HCT116 (cell line): ENCODE measurements at places on chromosomes 6 and 20. TPM values are rescaled to one million over a fixed set of nuclear protein-coding genes. Genes with fewer than 3 reads are reported as not detected.

DNA sequence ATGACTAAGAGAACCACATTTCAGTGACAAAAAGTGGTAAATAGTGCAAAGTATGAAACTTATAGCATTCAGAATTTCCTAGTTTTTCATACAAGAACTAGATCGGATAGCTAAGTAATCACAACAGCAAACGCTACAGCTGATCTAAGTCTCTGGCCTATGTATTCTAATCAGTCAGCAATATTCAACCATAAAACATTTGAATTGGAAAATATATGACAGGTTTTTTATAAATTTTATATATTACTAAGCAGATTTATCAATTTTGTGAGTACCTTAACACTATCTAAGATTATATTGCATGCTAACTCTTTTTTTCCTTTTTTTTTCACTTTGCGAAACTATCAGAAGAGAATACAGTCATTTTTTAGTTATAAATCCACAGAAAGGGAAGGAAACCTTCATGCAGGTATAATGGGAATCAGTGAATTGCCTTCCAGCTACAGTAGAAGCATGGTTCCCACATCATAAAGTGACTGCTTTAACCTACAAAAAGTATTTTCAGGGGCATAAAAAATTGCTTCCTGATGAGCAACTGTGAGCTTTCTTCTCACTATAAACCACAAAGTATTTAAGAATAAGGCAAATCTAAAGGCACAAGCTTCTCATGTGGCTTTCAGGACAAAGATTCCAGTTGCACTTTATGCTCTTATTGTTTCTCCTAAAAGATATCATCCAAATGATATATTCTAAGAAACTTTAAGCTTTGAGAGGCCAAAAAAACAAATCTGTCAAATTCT lies 74.0 kb upstream of the GJE1 start:
- H3K36me3 ChIP-seq = no peaks in the 10 kb centered on the region
- no peaks in the 10 kb centered on the region for H3K4me1 ChIP-seq
- DNase-seq = no peak

GRCh38 chr6:21665110-21665391 lies 71.5 kb downstream of the SOX4 start:
- no peak overlapping the region for H3K27ac ChIP-seq
- no peak overlapping the region for H3K4me3 ChIP-seq
- no peak for DNase-seq
- peaks cover 9% of the 10 kb centered on the region; the same call in 1 of the 2 replicates for H3K4me1 ChIP-seq
- H3K36me3 ChIP-seq = no peaks in the 10 kb centered on the region

Gene GRIK2
- total RNA-seq = 0.64 TPM

DNA sequence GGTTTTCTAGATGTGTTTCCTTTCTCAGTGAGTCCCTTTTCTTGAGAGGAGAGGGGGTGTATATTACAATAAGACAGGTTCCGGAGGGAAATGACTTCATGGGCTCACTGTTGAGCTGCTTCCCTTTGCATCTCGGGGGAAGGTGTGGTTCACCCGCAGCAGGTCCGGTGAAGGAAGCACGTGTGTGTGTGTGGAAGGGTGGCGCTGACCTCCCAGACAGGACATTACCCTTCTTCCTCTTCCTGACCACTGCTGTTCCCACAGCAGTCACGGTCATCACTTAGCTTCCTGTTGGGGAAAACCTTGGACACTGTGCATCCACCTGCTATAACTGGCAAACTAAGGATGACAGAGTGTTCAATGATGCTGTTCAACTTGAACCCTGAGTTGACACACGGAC lies 83.6 kb downstream of the PLEKHG1 start:
- no peaks in the 10 kb centered on the region for H3K27me3 ChIP-seq
- no peak overlapping the region for H3K4me3 ChIP-seq
- H3K27ac ChIP-seq = no peak overlapping the region
- no peaks in the 10 kb centered on the region for H3K36me3 ChIP-seq
- H3K4me1 ChIP-seq = no peaks in the 10 kb centered on the region
- DNase-seq = no peak

DNA sequence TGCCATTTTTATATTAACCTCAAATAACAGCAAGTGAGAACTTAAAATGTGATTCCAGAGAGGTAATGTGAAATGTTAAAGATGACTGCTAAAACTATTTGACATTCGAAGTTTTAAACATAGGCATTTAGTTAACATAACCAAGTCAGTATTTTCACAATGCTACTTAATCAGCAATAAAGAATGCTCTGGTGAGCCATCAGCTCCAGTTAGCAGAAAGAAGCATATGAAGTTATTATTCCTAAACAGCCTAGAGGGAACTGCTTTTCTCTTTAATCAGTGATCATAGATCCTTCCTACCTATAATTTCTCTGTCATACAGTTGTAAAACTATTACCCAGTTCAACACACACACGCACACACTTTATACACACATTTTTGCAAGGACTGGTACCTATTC lies 60.1 kb downstream of the MMS22L start:
- no peaks in the 10 kb centered on the region for H3K27me3 ChIP-seq
- no peak overlapping the region for H3K4me3 ChIP-seq
- no peak for DNase-seq
- no peaks in the 10 kb centered on the region for H3K4me1 ChIP-seq
- H3K27ac ChIP-seq = no peak overlapping the region

DNA sequence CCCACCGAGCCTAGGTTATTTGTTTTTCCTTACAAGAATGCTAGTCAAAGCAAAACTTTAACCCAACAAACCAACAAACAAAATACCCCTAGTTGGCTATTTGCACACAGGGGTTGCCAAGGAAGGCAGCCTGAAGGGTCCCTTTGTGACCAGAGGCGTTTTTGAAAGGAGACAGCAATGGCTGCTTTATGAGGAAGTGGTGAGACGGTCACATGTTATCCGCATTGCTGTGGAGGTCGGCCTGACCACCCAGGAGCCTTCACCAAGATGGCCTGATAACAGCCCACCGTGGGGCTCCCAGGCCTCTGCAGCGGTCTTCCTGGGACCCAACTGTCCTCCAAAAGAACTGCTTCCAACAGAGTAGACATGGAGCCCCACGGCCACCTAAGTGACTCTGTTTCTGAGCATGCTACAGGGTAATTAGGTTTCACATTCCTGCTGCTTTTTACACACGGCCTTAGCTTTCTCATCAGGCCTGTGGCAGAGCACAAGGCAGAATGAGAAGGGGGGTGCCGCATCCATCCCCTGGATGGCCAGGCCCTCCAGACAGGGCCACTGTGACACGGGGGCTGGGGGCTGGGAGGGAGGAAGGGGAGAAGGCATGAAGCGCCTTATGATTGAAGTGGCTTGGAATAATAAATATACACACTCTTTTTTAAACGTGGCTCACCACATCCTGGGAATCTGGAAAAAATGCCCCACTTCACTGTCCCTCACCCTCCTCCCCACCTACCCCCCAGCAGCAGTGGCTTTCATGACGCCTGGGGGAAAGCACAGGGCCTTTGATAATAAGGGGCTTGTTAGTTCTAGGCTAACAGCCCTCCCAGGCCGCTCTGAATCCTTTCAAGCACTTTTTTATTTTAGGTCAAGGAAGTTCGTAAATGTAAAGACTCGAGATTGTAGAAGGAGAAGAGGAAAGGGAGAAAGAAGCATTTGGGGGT lies 86.0 kb downstream of the CLIC5 start:
- no peak overlapping the region for H3K4me3 ChIP-seq
- H3K4me1 ChIP-seq = no peaks in the 10 kb centered on the region
- H3K36me3 ChIP-seq = no peaks in the 10 kb centered on the region
- H3K27ac ChIP-seq = no peak overlapping the region
- DNase-seq = no peak
- no peaks in the 10 kb centered on the region for H3K27me3 ChIP-seq

Gene SLC17A4
- total RNA-seq = not detected

DNA sequence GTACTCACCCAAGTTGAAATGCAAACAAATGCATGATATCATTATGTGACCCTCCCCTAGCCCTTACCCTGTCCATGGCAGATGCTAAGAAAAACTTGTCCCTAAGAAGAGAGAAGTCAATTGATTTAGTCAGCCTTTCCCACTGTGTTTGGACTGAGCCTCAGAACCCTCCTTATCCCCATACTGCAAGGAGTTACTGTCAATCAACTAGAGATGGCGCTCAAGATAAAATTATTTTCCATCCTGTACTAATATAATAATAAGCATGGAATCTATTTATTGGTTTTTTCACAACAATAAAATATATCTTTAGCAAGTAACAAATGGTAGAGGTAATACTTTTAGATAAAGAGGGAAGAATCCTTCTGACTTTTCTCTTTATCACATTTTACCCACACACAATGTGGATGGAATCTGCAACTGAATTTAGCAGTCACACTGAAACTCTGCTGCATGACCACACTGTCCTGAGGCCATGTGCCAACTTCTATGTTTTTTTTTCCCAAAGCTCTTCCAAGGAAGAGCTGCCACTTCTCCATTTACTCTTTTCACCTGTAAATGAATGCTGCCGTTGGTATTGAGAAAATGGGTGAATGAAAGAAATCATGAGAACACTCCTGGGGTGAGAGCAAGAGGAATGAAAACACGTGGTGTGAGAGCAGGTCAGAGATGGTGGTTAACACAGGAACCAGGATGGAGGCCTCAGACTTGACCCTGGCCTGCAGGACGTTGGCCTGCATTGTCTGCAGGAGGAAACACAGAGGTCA lies 10.5 kb downstream of the NT5E start:
- H3K36me3 ChIP-seq = no peaks in the 10 kb centered on the region
- H3K27ac ChIP-seq = no peak overlapping the region
- peaks cover 100% of the 10 kb centered on the region for H3K4me1 ChIP-seq
- no peak overlapping the region for H3K4me3 ChIP-seq

Gene CAPN11
- total RNA-seq = not detected

Gene CCN2
- 3.1 TPM for total RNA-seq

Gene TPX2
- 163 TPM for total RNA-seq

Gene ZNF831
- total RNA-seq = 0.15 TPM

DNA sequence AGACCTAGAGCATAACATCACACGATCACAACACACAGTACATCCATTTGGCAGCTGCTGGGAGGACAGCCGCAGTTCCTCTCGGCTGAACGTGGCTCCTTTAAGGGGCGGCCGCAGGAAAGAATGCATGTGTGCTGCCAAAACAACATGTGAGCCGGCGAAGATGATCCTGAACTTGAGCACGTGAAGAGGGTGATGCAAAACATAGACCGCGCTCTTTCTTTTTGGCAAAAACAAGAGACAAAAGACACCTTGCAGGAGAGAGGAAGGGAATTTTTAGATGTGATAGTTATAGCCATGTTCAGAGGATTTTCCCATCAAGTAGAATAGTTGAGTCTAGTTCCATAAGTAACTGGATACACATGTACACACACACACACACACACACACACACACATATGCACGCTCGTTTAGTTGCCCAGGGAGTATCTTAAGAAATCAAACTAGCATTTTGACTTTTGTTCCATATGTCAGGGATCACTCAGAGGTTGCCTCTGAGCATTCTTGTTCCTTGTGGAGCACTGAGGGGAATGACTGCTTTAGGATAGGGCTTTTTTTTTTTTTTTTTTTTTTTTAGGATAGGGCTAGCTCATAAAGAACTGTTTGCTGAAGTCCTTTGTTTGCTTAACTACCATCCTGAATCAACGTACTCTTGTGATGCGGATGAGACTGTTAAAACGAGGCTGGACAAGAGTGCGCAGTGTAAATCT lies 21.7 kb upstream of the RANBP9 start:
- no peaks in the 10 kb centered on the region for H3K27me3 ChIP-seq
- no peak for DNase-seq
- no peaks in the 10 kb centered on the region for H3K36me3 ChIP-seq
- H3K27ac ChIP-seq = no peak overlapping the region

- H3K4me1 ChIP-seq = no peaks in the 10 kb centered on the region
- no peak overlapping the region for H3K27ac ChIP-seq
- no peaks in the 10 kb centered on the region for H3K36me3 ChIP-seq
- no peak overlapping the region for H3K4me3 ChIP-seq
Measured at GRCh38 chr6:138514860-138515540, 15.7 kb upstream of the NHSL1 start.

Gene PNRC1
- 66.8 TPM for total RNA-seq

DNA sequence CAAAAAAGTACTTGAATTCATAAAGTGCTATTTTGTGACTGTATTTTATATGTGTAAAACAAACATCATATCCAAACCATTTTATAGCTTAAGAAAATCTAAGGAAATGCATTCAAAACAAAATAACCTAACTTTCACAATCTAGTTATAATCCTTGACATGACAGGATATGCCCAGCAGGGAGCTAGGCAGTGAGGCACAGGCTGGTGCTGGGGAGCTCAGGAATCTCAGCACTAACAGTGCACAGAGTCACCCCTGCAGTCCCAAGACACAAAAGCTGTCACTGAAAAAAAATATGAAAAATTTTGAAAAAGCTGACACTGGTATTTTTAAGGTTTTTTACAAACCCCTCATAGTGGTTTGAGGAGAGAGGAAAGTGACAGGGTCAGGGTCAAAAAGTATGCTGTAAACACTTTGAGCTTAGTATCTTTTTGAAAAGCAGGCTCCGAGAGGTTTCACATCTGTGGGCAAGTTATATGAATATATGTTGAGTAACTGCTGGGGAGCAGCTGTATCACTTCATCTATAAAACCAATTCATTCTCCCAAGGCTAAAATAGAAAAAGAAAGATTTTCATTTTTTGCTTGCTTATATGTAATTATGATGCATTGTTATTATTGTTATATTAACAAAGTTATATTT lies 24.1 kb downstream of the LGSN start:
- no peak for DNase-seq
- no peaks in the 10 kb centered on the region for H3K4me1 ChIP-seq
- no peaks in the 10 kb centered on the region for H3K27me3 ChIP-seq
- H3K4me3 ChIP-seq = no peak overlapping the region

GRCh38 chr20:17916433-17916891 lies 52.1 kb downstream of the SNX5 start:
- no peak overlapping the region for H3K27ac ChIP-seq
- H3K36me3 ChIP-seq = no peaks in the 10 kb centered on the region
- DNase-seq = no peak
- no peak overlapping the region for H3K4me3 ChIP-seq

DNA sequence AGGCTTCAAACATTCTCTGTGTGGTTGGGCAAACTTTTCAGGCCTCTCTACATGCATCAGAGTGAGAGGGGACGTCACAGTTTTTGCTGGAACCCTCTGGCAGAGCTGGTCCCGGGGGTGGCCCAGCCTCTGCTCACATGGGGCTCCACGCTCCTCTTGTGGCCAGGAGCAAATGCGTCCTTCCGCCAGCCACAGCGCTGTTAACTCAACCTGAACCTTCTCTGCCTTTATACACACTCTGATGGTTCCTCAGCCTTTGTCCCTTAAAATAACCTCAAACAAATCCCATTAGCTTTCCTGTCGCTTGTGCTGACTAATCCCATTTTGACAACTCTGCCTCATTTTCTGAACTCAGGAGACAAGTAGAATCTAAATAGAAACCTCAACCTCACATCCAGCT lies 39.4 kb upstream of the TGM6 start:
- no peak for DNase-seq
- no peak overlapping the region for H3K27ac ChIP-seq
- no peaks in the 10 kb centered on the region for H3K27me3 ChIP-seq
- no peaks in the 10 kb centered on the region for H3K4me1 ChIP-seq
- no peak overlapping the region for H3K4me3 ChIP-seq

Gene TMEM14C
- total RNA-seq = 84.7 TPM

- H3K27ac ChIP-seq = no peak overlapping the region
- peaks cover 49% of the 10 kb centered on the region for H3K27me3 ChIP-seq
- DNase-seq = no peak
- H3K36me3 ChIP-seq = no peaks in the 10 kb centered on the region
Measured at GRCh38 chr6:124800222-124800621, 162.0 kb upstream of the RNF217 start.

Gene HLA-DQB2
- 1.8 TPM for total RNA-seq
